ENCODE measurements at places on chromosomes 3 and 15. TPM values are rescaled to one million over a fixed set of nuclear protein-coding genes. Genes with fewer than 3 reads are reported as not detected.

The FYTTD1 gene
- 43.3 TPM for total RNA-seq

The DUOXA1 gene
- 0.58 TPM for total RNA-seq

GRCh38 chr3:30438126-30438525 lies 168.3 kb upstream of the TGFBR2 start:
- DNase-seq: no peak

The CHAC1 gene
- 31.3 TPM for total RNA-seq

The ROBO2 gene
- not detected for total RNA-seq

- DNase-seq: no peak
Measured at GRCh38 chr3:29057326-29057725, 223.5 kb upstream of the RBMS3 start.

DNA sequence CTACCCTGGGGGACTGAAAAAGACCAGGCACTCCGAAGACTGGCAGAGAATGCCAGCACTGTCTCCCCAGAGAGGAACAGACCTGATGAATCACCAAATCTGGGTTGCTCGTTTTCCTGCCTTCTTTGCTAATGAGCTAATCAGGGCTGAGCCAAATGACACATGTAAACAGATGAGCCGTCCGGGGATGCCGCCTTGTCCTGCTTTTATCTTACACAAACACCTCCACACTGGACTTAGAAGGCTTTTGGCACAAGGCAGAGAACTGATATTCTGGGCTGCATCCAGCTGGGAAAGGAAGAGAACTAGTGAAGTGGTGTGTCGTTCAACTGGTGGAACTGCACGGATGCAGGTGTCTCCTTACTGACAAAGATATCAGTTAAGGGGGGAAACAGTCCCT lies 88.1 kb downstream of the MECOM start:
- no peak for DNase-seq

- DNase-seq: no peak
Measured at GRCh38 chr15:65901336-65901735, 32.0 kb downstream of the RAB11A start.

DNA sequence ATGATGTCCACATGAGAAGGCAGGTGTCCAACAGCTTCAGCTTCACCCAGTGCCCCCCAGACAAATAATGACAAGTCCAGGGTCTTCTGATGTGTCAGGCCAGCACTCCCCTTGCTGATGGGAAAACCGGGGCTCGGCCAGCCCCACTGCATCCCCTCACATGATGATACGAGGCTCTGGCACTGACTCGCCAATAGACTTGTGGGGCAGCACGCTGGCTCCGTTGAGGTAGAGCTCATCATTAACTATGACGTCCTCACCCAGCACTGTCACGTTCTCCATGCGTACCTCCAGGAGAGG lies 2.1 kb upstream of the AMIGO3 start:
- DNase-seq: no peak

GRCh38 chr3:70919091-70919490 lies 606.7 kb upstream of the MDFIC2 start:
- DNase-seq: no peak

DNA sequence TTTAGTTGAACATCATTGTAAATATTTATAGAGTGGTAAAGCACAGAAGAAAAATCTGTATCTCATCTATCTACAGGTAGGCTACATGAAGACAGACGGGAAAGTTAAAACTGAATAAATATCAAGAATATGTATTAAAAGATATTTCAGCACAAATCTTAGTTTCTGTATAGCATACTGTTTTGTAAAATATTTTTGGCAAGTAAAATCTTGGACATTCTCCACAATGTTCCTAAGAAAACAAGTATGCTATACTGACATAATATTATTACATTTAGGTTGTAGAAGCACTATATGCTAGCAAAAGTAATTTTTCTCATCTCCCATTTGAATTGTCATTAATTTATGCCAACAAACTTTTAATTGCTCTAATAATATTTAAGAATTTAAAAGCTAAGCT lies 326.4 kb upstream of the ARL6 start:
- no peak for DNase-seq

The BFSP2 gene
- not detected for total RNA-seq

GRCh38 chr3:127590282-127590592 lies 296 bp downstream of the TPRA1 start:
- no peak for DNase-seq

The SPATA12 gene
- not detected for total RNA-seq

DNA sequence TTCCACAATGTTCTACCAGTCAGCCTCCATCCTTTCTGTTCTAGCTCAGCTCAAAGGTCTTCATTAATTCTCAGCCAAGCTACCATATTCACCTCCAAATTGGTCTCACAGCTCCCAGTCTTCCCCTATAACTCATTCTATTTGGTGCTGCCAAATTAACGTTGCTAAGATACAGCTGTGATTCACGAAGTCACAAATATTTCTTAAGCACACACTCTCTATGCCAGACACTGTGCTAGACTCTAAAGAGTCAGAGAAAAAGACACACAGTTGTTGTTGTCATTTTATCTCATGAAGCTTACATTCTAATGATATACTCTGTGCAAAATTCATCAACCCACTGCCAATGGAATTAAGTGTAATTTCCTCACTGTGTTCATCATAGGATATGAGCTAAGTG lies 102.8 kb downstream of the FRMD5 start:
- DNase-seq: no peak

GRCh38 chr15:83587091-83587490 lies 66.8 kb upstream of the ADAMTSL3 start:
- no peak for DNase-seq

DNA sequence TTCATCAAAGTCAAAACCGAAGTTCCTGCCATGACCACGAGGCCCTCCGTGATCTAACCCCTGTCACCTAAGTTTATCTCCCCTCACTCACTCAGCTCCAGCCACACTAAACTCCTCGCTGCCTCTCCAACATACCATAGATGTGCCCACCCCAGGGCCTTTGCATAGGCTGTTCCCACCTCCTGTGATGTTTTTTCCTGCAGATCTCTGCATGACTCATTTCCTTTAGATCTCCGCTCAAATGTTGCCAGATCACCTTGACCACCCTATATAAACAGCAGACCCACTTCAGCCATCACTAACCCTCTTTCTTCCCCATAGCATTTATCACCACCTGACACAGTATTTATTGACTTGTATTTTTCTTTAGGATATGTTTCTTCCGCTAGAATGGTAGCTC lies 58.5 kb downstream of the HRH1 start:
- no peak for DNase-seq

DNA sequence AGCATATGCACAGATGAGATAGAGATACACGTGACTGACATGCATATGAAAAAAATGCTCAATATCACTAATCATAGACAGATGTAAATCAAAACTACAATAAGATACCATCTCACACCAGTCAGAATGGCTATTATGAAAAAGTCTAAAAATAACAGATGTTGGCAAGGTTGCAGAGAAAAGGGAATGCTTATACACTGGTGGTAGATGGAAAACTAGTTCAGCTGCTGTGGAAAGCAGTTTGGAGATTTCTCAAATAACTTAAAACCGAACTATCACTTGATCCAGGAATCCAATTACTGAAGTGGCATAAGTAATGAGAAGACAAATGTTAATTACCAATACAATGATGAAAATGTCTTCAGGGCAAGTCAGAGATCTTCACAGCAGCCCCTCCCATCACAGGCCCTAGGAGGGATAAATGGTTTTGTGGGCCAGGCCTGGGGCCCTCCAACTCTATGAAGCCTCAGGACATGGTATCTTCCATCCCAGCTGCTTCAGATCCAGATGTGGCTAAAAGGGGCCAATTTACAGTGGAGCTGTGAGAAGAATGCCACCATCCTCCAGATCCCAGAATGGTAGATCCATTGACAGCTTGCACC lies 71.4 kb upstream of the PLSCR4 start:
- no peak for DNase-seq

The ROPN1 gene
- total RNA-seq: not detected

DNA sequence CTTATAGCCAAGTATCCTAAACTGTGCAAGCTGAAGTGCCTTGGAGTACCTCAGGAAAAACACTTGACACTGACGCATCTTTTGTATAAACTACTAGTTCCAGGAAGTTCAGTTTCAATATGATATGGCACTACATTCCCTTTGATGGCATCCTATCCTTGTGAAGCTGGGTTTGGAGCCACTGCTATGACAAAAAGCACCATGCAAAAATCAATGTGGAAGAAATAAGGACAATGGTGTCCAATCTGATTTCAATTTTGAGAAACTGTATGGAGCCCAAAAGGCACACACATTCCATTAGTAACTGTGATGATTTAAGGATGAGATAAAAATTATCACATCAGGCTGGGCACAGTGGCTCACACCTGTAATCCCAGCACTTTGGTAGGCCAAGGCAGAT lies 5.6 kb downstream of the RPS27L start:
- no peak for DNase-seq

The ARNT2 gene
- 0.11 TPM for total RNA-seq

The FBXO40 gene
- not detected for total RNA-seq
